Kidney capillary endothelial cell (primary cell): ENCODE measurements at places on chromosomes 3 and 15.

DNA sequence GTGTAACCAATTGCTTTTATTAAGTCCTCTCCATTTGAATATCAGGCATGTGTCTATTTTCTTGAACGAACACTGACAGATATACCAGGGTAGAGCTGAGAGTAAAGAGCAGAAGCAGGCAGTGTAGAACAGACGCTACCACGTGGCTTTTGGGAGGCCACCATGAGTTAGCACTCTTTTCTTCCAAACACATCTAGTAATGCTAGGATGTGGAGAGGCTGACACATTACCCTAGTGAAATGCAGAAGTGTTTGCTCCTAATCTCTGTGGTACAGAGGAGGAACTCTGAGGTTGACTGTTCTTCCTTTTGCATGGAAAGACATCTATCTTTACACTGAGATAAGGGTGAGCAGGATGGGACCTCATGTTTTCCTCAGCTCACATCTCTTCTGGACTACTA is 216.3 kb downstream of the SATB1 start:
- no peak for DNase-seq

- no peak for DNase-seq
These were observed 204.8 kb downstream of the ABHD5 start for GRCh38 chr3:43895573-43895972.

DNA sequence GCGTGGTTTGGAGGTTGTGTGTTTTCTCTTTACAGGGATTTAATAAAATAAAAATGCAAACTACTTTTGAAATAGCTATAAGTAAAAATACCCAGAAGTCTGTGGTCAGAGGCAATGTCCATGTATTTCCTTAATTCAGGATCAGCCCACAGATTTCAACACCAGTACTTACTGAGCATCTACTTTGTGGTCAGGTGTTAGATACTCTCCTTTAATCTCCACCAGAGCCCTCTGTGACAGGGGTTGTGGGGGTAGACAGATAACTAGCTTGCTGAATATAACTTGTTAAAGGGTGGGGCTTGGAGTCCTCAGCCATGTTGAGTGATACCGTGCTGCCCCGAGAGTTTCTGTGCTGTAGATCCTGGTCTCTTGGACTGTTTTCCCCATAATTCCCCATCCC is 244.1 kb upstream of the NR2E3 start:
- DNase-seq, result no peak

DNA sequence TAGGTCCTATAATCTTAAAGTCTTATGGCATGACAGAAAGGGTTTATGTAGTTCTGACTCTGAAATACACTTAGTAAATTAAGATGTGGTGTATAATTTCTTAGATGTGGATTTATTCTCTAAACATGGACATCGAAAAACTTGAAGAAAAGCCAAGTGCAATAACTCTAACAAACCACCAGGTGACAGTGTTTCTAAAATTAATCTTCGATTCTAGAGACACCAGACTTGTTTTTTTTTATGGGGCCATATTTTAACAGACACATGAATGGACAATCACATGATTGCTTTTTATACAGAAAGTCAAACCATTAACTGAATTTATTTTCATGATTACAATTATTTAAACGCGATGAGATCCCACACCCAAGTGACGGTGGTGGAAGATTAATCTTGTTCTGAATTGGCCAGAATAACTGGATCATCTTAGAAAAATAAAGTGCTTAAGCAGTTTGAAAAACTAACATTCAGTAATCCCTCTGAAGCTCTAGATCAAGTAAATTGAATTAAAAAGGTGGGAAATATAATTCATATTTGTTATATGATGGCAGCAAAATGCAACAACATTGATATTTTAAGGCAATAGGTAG is 305.1 kb downstream of the LSAMP start:
- peak; percentile 47 for DNase-seq

DNA sequence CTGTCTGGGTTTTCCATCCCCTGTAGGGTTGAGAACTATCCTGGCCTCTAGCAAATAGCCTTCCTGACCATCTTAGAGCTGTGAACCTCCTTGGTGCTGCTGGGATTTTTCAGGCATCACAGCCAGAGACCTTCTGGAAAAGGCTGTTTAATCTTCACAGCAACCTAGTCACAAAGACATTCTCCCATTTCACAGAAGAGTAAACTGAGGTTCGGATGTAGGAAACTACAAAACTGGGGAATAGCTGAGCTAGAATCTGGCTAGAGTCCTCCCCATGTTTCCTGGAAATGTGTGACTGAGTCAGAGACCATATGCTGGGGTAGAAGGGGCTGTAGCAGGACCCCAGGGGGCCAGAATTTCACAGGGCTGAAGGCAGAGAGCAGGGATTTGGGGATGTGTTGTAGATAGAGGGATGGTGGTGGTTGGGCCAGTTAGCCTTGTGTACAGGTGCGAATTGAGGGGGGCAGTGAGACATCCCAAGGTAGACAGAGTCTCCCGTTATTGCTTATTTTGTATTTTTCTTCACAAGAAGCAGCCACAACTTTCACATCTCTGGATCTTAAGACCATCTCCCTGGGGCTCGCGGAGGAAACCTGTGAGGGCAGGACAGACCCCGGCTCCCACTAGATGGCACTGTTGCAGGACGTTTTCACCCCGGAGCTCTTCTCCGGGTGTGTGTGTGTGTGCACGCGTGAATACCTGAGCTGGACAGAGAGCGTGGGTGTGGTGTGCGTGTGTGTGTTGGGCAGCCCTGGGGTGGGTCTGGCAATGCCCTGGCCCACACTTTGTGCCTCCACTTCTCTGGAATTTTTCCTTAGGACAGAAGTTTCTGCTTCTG is 66.9 kb upstream of the PRR23C start:
- peak; percentile 36 for DNase-seq

- no peak for DNase-seq
These were observed 16.6 kb upstream of the TXNRD3 start for GRCh38 chr3:126671521-126671920.

- no peak for DNase-seq
These were observed 66.4 kb downstream of the CSNK1G1 start for GRCh38 chr15:64289550-64289949.
